Breast epithelium (tissue), 4 donors: ENCODE measurements at places on chromosomes 5 and 9.

DNA sequence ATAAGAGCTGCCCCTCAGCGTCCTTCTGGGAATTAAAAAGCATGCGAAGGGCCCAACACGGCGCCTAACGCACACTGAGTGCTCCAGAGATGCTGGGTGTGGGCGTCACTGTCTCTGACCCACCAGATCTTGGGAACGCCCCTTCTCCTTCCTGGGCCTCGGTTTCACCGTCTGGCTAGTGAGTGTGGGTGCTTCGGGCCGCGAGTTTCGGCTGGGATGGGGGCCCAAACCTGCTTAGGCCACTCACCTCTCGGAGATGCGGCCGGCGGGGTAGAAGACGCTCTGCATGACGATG is 3.7 kb downstream of the PIP5KL1 start:
- peaks cover 9% of the 10 kb centered on the region for H3K4me1 ChIP-seq
- no peak for DNase-seq
- H3K27ac ChIP-seq, result peak overlapping the region; percentile 48
- peak overlapping the region; percentile 61 for H3K4me3 ChIP-seq

DNA sequence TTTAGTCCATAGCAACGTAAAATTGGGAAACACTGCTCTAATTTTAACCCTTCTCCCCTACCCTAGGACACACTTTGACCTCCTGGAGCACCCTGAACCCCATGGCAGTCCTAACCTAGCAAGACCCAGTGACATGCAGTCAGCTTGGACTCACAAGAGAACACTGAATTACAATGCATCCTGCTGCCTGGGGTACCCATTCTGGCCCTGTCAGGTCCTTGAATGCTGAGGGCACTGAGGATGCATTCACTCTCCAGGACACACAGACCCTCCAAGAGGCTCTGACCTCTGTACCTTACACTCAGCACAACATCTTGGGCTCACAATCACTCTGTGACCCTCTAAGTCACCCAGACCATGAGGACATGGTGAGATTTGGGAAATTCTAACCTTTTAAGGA is 1.8 kb upstream of the PROP1 start:
- H3K4me1 ChIP-seq, result no peaks in the 10 kb centered on the region
- no peak overlapping the region for H3K27ac ChIP-seq
- DNase-seq, result no peak
- no peaks in the 10 kb centered on the region for H3K36me3 ChIP-seq
- peaks cover 21% of the 10 kb centered on the region for H3K27me3 ChIP-seq
- H3K4me3 ChIP-seq, result no peak overlapping the region

- H3K27me3 ChIP-seq, result no peaks in the 10 kb centered on the region
- H3K27ac ChIP-seq, result no peak overlapping the region
- H3K4me3 ChIP-seq, result no peak overlapping the region
- no peaks in the 10 kb centered on the region for H3K36me3 ChIP-seq
- DNase-seq, result no peak
- H3K4me1 ChIP-seq, result no peaks in the 10 kb centered on the region
These were observed 17.2 kb downstream of the KDM3B start for GRCh38 chr5:138369706-138370105.

DNA sequence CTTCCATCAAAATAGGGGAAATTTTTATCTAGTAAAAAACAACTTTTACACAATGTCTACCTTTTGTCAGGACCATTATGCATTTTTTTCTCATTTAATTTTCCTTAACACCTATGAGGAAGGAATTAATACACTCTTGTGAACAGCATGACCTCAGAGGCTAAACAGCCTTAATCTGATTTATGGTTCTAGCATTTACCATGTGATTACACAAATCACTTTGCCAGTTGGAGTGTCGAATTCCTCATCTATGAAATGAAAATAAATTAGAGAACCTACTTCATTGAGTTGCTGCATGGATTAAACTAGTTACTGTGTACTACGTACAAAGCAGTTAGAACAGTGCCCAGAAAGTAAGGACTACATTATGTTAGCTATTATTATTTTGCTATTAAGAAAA is 187.7 kb upstream of the MPDZ start:
- no peaks in the 10 kb centered on the region for H3K36me3 ChIP-seq
- H3K4me3 ChIP-seq, result no peak overlapping the region
- no peak overlapping the region for H3K27ac ChIP-seq

DNA sequence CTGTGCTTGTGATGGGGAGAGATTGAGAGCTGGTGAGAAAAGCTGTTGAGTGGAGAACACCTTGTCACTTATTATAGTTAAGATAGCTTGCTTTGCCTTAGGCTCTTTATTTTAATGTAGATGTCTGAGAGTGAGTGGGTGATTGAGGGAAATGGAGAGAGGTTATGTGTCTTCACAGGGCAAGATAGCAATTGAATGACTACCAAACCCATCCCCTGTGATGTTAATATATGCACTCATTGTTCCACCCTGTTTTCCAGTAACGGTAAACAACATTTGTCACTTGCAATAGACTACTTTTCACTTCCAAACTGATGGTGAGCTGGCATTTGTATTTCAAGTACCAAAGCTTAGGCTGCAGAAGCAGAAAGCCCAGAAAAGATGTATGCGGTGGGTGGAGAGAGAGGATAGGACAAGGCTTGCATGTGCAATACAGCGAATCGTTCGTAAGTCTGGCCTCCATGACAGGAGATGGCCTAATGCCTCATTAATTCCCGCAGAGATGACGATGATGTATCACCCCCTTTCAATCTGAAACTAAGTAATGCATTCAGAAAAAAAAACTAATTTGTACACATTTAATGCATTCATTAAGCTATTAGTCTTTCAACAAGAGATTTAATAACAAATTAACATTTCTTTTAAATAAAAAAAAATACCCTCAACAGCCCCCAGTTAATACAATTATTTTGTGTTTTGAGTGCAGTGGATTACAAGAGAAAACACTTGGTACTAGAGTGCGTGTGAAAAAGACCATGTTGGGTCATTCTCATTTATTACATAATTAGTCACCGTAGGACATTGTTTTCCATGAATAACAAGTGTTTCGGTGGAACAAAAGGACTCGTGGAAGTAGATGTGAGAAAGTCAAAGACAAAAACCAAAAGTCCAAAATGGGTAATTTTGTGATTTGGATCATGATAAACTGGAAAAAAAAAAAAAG is 699.0 kb downstream of the BRINP1 start:
- no peak overlapping the region for H3K27ac ChIP-seq
- no peak for DNase-seq
- no peaks in the 10 kb centered on the region for H3K27me3 ChIP-seq
- no peaks in the 10 kb centered on the region for H3K4me1 ChIP-seq
- no peak overlapping the region for H3K4me3 ChIP-seq
- H3K36me3 ChIP-seq, result no peaks in the 10 kb centered on the region

DNA sequence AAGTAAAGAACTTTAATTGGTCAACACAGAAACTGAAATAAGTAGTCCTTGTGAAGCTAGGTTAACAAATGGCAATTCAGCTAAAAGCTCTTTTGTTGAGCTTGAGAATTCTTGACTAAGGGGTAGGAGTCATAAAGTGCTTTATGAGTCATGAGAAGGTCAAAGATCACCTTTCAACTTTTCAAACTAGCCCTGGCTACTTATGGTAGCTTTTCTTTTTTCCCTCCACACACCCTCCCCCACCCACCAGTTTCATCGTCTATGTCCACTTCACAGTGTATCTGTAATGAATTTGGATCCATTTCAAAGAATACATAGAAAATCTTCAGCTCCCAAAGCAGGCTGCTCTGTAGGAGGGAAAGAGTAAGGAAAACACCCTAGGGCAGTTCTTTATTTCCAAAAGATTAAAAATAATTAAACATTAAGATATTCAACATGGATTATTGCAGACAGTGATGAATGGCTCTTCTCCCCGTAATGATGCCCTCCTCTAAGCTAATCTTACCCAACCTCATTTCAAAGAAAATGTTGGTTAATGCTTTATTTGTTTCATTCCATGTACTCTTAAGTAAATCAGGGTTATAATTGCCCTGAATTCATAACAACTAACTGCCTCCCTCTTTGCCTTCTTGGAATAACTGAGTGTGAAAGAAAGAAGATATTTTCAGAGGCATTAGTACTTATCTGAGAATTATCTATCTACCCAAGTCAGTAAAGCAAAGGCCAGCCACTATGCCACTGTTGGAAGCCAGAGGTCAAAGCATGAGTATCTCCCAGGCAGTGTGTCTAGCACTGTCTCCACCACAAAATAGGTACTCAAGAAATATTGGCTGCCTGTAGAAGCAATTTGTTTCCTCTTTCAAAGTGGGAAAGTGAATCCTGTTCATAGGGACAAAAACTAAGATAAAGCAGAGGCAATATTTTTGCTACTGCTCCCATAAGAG is 290.6 kb downstream of the PIK3R1 start:
- DNase-seq, result no peak
- H3K4me1 ChIP-seq, result no peaks in the 10 kb centered on the region
- H3K36me3 ChIP-seq, result no peaks in the 10 kb centered on the region
- no peaks in the 10 kb centered on the region for H3K27me3 ChIP-seq
- H3K4me3 ChIP-seq, result no peak overlapping the region
- H3K27ac ChIP-seq, result peak overlapping the region; percentile 13

DNA sequence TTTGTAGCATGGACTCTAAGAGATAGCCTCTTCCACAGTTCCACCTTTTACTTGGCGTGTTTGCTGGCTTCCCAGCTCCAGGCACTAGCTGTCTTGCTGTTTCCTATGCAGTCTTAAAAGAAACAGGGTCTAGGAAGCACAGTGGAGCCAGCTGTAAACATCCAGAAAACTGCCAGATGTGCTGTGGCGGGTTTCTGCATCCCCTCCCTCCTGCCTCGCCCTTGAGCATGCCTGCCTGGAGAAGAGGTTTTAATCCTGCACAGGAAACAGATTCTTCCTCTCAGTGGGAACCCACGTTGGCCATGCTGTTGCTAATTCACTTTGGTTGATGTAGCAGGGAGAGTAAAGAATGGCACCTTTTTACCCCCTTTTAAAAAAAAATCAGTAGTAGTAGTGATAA is 121.3 kb downstream of the RPS23 start:
- no peak overlapping the region for H3K27ac ChIP-seq
- no peaks in the 10 kb centered on the region for H3K36me3 ChIP-seq
- H3K4me1 ChIP-seq, result no peaks in the 10 kb centered on the region
- H3K27me3 ChIP-seq, result no peaks in the 10 kb centered on the region
- H3K4me3 ChIP-seq, result no peak overlapping the region

- no peaks in the 10 kb centered on the region for H3K36me3 ChIP-seq
- H3K27ac ChIP-seq, result no peak overlapping the region
- no peak overlapping the region for H3K4me3 ChIP-seq
- no peak for DNase-seq
- no peaks in the 10 kb centered on the region for H3K4me1 ChIP-seq
These were observed 23.3 kb downstream of the TMEM171 start for GRCh38 chr5:73143716-73144115.

DNA sequence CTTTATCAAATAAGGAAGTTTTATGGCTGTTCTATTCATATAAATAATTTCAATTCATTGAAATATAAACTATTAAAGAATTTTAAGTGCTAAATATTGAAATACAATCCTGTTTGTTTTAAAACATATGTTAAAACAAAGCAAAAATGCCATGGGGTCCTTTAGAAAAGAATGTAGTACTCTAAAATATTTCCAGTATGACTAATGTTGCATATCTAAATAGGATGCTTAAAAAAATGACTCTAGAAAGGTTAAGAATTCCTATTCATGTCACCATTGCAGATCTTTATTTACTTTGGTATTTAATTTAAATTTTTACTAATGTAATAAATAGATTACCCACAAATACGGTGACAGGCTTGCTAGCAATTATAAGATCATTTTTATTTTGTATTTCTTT is 132.3 kb downstream of the ZNF608 start:
- H3K4me3 ChIP-seq, result no peak overlapping the region
- H3K4me1 ChIP-seq, result no peaks in the 10 kb centered on the region
- H3K27me3 ChIP-seq, result no peaks in the 10 kb centered on the region

DNA sequence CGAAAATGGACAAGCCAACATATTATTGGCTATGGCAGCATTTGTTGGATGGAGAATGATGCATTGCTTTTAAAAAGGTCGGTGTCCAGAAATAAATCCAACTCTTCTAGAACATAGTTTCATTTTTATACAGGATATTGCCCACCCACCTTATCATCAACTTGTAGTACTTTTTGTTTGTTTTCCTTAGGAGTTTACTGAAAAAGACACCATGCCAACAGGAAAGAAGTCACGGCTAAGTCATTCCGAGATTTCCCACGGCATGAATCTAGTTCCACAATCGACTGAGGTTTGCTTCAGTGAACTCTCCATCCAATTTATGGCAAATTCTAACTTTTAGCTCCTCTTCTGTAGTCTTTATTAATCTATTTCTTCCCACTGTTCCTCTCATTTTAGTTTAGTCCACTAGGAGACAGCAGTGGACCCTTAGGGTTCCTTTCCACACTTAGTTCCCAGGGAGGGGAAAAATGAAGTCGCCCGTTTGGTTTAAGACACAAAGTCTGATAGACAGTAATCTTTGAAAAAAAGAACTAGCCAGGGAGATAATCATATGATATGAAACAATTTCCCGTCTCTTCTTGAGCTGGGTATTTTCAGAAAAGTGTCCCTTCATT is 237.5 kb downstream of the AP3B1 start:
- H3K4me3 ChIP-seq, result no peak overlapping the region
- H3K27ac ChIP-seq, result no peak overlapping the region
- no peaks in the 10 kb centered on the region for H3K4me1 ChIP-seq
- no peaks in the 10 kb centered on the region for H3K27me3 ChIP-seq

DNA sequence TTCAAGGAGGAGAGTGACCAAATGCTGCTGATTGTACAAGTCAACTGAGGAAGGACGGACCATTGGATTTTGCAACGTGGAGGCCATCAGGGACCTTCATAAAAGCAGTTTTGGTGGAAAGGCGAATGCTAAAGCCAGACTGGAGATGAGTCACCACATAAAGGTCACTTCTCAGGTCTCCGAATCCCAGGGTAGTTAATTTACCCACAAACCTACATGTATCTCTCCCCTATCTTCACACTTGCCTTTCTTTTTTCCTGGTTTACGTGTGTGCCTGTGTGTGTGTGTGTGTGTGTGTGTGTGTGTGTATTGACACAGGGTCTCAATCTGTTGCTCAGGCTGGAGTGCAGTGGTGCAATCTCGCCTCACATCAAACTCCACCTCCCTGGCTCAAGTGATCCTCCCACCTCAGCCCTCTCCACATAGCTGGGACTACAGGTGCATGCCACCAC is 4.6 kb upstream of the CTNNA1 start:
- no peaks in the 10 kb centered on the region for H3K36me3 ChIP-seq
- no peak overlapping the region for H3K4me3 ChIP-seq
- H3K27me3 ChIP-seq, result no peaks in the 10 kb centered on the region
- H3K4me1 ChIP-seq, result no peaks in the 10 kb centered on the region

DNA sequence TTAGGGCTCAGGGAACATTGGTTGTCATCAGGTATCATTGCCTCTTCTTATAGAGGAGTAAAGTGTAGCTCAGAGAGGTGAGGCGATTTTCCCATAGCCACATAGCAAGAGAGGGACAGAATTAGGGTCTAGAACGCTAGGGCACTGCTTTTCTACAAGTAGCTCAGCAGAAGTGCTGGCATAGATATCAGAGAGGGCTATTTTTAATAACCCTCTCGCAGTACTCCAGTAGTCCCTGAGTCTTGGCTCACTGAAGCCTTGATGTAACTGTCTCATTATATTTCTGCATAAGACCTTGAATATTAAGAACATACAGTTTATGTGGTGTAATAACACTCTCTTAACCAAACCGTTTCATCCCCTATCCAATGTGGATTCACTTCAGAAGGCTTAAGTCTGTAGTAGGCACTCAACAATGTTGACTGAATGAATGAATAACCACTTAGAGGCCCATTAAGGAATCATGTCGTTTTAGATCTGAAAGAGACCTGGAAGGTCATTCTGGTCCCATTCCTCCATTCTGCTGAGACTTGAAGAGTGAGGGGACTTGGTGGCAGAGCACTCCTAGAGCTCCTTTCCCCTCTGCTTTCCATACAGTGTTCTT is 4.7 kb upstream of the FRMPD1 start:
- no peak overlapping the region for H3K4me3 ChIP-seq
- no peaks in the 10 kb centered on the region for H3K36me3 ChIP-seq
- peaks cover 7% of the 10 kb centered on the region for H3K27me3 ChIP-seq
